AG09319 (cell line): ENCODE measurements at places on chromosomes 4 and X.
A peak's percentile ranks its signal among the peaks of the same experiment; 100 is the strongest.

DNA sequence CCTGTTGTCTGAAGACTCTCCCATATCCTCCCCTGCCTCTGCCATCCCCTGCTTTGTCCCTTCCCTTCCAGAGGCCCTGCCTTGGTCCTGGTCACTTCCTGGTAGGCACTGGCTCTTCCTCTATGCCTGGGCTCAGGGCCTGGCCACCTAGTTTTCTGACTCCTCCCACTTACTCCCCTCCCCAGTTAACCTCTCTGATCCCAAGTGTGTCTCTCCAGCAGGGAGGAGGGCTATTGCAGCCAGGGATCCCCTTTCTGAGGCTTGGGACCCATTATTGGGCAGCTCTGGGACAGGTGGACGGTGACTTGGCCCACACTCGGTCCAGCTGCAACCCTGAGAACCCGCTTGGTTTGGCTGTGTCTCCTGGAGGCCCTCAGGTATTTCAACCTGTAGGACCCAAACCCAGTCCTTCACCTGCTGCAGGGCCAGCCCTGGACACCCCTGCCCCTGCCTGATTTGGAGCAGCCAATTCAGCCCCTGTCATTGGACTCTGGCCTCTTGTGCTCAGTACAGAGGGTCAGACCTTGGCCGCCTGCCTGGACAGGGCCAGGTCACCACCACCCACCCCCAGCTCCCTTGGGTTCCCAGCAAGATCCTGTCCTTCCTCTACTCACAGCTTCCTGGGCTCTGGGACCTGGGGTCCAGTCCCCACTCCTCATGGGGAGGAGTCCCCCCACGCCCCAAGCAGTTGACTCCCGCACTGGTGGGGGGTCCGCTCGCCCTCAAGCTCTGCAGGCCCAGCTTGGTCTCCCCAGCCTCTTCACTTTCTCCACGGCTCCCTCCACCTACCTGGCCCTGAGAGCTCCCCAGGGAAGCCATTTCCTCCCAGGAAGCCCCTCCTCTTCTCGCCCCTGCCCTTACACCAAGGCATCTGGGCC is 1.1 kb upstream of the SH3BP2 start:
- DNase-seq: no peak

DNA sequence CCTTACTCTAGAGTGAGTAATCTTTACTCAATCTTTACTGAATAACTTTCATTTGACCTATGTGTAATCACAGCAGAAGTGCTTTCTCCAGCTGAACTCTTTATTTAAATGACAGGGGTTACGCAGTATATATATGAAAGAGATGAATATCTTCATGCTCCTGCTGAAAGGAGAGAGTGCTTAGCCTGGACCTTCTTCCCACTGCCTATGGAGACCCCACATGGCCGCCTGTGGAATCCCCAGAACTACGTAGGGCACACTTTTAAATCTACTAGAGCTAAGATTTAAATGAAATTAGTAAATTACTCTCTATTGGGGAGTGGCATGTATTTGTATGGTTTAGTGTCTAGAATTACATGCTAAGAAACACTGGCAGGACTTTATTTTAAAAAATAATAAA is 391.2 kb downstream of the ANKRD50 start:
- no peak for DNase-seq

DNA sequence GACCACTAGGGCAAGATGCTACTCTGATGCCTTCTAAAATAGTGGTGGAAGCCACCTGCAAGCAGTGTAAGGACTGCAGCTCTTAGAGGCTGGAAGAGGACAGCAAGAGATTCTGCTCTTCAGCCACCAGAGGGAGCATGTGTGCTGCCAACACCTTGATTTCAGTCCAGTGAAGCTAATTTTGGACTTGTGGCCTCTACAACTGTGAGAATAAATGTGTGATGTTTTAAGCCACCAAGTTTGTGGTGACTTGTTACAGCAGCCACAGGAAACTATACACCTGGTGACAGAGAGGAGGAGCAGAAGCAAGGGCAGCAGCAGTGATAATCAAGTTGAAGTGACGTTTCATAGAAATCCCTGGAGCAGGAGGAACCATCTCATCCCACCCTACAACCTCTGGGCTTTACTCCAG is 55.9 kb downstream of the FGFBP1 start:
- peak; percentile 52 for DNase-seq

DNA sequence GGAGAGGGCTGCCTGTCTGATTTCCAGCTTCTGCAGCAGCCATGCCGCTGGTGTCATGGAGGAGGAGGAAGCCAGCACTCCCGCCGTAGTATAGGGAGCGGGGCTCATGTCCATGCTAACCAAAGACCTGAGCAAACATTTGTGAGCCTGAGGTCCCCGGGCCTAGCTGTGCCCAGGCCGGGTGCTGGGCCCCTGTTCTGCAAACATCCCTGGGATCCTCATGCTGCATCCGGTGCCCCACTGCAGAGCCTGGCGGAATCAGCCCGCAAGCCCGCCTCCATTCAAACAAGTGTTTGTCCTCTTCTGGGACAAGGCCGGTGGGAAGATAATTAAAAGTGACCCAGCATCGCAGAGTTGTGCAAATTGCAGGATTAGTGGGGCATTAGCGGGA is 106.3 kb downstream of the SORCS2 start:
- DNase-seq: no peak

DNA sequence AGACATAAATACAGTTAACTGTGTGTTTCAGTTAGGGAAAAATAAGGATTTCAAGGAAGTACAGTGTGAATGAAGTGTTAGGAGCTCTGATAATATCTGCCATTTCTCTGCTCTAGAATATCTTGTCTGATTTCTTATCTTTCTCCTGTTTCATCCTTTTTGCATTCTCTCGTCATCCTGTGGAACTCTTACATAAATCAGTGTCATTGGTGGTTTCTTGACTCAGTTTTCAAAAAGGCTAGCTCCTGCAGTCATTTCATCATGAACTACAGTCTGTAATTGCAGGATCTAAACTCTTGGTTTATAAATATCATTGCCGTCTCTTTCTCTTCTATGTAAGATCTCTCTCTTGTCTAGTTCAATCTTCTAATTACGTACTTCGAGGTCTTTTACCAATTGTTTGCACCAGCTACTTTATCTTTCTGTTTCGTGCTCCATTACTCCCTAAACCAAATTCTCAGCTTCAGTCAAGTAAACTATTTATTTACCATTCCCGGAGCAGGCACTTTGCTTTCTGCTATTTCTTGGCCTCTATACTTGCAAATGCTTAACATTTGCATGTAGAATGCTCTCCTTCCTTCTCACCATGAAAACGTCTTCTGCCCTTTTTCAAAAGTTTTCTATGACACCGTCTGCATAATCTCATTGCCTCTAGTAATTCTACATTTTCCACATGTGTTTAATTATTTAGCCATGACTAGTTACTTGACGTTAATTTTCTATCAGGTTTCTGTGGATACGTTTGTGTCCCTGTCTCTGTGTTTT is 294.0 kb downstream of the TENM3 start:
- no peak for DNase-seq

GRCh38 chr4:6365545-6366086 is 96.0 kb downstream of the WFS1 start:
- no peak for DNase-seq

DNA sequence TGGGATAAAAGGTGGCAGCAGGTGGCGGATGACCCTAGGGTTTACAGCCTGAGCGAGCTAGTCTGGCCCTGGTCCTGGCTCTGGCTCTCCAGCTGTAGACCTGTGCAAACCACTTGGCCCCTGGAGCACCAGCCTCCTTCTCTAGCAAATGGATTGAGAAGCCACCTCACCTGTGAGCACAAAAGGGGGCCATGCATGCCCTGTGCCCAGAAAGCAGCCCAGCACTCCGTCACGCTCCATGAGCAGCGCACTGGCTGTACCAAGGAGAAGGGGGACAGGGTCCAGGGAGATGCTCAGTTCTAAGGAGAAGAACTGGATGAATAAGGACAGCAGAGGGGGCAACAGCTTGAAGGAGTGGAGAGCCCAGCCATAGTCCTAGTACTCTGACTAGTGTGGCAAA is 46.9 kb upstream of the C4orf50 start:
- no peak for DNase-seq

DNA sequence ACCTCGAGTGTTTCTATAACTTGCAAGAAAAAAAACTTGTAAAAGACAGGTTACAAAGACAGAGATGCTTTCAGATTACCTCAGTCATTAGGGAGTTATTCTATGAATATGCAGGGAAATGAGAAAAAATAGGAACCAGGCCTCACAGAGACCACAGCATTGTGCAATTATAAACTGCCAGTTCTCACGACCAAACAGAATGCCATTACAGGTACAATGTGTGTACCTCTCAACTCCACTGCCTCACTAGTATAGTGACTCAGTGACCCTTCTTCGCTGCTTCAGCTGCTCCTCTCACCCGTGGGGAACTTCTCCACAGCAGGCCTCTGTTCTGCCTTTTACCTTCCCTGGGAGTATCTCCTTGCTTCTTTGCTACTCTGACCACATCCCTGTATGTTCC is 2.3 kb upstream of the HTATSF1 start:
- no peak for DNase-seq

DNA sequence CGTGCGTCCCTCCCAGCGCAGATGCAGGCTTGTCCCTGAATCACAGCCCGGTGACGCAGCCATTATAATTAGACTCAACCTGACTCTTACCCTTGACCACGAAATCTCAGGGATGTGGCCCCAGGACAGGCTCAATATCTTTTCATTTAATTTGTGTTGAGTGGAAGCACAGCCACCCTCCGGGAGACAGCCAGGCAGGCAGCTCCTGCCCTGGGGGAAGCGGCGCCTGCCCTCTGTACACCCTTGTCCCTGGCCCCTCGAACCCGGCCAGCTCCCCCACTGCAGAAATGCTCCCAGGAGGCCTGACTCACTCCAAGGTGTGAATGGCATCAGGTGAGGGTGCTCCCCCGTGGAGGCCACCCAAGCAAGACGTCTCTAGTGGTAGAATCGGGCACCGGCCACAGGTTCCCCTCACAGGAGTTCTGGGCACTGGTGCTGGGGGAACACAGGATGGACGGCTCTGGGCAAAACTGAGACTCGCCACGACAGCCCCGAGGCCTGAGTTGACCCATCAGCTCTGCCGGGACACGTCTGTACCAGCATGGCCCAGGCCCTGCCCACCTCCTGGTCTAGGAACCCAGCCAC is 2.7 kb downstream of the CPLX1 start:
- DNase-seq: no peak

GRCh38 chr4:26496207-26496783 is 6.0 kb upstream of the CCKAR start:
- DNase-seq: no peak

DNA sequence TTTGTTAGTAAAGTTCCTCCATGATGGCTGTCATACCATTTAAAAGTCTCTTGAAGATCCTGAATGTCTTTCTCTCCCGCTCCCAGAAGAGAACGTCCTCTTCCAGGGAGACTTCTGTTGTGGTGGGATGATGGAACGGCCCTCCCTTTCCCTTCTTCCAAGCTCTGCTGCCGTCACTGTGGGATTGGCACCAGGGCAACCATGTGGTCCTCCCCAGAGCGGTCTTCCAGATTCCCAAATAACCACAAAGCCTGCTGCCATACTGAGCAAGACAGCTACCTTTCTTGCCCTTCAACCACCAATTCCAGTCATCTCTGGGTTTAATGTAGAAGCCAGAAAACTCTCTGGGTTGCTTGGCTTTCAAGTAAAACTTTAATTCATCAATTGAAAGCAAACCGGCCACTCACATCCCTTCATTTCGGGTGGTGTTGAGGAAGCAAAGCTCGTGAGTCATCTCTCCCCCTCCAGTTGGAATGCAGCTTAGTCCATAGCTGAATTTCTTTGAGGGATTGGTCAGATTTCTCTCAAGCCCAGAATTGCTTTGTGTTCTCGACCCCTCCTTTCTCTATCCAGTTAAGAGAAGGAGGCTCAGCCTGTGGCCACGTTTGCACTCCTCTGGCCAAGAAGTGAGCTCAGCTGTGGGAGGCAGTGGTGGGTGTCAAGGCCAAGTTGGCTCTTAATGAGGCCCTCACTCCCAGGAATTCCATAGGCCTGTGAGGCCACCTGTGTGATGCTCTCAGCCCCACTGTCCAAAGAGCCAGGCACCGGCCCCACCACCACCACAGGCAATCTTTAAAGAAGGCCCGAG is 36.9 kb downstream of the FHDC1 start:
- peak; percentile 52 for DNase-seq

DNA sequence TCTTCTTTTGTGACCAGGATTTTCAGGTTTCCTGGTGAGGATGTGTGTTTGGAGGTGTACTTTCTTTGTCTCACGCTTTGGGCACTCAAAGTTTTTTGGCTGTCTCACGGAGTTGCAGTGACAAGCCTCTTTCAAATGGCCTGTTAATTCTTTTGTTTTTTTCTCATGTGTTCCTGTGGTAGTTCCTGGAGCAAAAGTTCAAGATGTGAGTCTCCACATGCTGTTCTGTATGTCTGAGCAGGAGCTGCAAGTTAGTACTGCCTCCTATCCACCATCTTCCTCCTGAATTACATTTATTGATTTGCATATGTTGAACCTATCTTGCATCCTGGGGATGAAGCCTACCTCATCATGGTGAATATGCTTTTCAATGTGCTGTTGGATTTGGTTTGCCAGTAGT is 118.5 kb downstream of the VSIG4 start:
- DNase-seq: no peak

- no peak for DNase-seq
Measured at GRCh38 chr4:8173492-8174242, 15.1 kb upstream of the ABLIM2 start.

DNA sequence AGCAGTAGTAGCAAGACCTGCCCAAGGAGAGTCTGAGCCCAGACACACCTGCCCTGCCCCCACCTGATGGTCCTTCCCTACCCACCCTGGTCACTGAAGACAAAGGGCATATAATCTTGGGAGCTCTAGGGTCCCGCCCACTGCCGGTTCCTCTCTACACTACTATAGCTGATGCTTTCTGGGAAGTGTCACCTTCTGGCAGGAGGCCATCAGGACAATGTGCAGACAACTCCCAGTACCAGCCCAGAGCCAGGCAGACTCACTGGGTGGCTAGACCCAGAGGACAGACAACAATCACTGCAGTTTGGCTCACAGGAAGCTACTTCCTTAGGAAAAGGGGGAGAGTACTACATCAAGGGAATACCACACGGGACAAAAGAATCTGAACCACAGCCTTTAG is 312.7 kb downstream of the SPRY1 start:
- no peak for DNase-seq

GRCh38 chr4:103091601-103092223 is 7.9 kb downstream of the BDH2 start:
- DNase-seq: peak; percentile 45

- no peak for DNase-seq
Measured at GRCh38 chr4:102564399-102565059, 63.4 kb downstream of the NFKB1 start.

DNA sequence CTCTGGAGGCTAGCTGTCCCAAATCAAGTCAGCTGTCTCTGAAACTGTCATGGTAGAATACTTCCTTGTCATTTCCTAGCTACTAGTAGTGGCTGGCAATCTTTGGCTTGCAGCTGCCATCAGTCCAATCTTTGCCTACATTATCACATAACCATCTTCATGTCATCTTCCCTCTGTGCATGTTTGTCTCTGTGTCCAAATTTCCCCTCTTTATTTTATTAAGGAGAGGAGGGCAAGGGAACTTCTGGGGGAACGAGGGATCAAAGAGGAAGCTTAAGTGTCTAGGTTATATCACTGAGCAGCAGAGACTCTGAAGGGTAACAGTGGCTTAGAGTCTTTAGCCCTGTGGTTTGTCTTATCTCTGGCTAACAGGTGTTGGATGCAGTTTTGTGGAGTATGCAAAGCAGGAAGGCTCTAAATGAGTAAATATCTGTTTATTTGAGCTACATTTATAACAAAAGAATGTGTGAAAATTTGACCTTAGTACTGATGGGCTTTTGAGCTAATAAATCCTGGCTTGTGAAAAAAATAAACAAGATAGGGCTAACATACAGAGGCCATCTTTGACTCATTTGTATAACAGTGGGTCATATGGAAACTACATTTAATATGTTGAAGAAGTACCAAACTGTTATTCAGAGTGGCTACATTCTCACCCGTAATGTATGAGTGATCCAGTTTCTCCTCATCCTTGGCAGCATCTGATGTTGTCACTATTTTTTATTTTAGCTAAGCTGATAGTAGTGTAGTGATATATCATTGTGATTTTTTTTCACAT is 49.4 kb upstream of the ENOX2 start:
- no peak for DNase-seq
